ENCODE measurements at places on chromosomes 16 and 17. TPM values are rescaled to one million over a fixed set of nuclear protein-coding genes. Genes with fewer than 3 reads are reported as not detected.

GRCh38 chr17:82930043-82930923, 90.5 kb upstream of the ZNF750 start:
- DNase-seq: peak; percentile 23

DNA sequence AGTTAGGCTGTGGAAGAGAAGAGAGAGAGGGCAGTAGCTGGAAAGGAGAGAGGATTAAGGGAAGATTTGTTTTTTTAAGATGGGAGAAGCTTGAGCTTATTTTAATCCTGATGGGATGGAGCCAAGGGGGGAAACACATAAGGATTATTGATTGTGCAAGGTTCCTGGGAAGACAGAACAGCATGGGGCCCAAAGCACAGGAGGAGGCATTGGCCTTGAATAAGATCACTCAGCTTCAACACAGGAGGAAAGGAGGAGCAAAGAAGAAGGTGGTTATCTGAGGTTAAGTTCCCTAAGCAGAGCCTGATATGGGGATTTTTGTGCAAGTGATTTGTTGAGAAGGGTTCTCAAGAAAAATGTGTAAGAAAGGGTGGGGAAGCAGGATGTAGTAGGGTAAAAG, 169.8 kb downstream of the ABCC12 start:
- no peak for DNase-seq

GRCh38 chr16:75256696-75257343, 5.4 kb upstream of the BCAR1 start:
- no peak for DNase-seq

MYH8 gene
- not detected for polyA plus RNA-seq

GRCh38 chr17:79645022-79645776, 34.3 kb upstream of the RBFOX3 start:
- no peak for DNase-seq

GRCh38 chr17:51585514-51586104, 325.3 kb downstream of the UTP18 start:
- no peak for DNase-seq

DNA sequence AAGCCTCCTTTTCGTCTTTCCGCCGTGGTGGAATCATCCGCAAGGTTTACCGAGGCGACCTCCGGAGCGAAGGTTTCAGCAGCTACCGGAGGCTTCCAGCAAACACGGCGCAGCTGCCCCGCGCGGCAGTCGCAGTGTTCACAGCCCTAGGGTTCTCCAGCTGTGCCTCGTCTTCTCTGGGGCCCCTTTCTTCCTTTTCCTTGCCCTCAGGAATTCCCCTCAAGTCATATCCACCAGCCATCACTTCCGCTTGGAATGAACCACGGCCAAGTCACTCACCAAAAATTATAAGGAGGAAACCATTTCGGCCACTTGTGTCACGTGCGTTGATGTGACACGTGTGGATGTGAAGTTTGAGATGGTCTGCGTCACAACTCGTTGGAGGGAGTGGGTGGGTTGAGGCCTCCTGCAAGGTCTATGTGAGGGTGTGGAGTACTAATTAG, 636 bp upstream of the ERN1 start:
- peak; percentile 71 for DNase-seq

DNA sequence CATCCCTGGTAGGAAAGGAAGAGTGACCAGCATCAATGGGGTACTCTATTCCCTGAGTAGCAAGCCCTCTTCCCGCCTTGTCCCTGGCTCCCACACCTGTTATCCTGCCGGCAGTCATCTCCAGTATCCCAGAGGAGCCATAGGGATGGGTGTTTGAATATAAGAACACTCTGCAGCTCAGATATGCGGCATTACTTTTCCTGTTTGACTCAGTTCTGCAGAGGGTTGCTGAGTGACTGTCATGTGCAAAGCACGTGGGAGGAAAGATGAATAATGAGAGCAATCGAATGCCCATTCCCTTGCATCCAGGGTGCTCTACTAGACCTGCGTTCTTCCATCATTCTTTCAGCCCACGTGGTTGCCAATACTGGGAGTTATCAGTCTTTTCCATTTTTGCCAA, 115.1 kb downstream of the PRKCB start:
- no peak for DNase-seq

C17orf113 gene
- polyA plus RNA-seq: 0.91 TPM

DNA sequence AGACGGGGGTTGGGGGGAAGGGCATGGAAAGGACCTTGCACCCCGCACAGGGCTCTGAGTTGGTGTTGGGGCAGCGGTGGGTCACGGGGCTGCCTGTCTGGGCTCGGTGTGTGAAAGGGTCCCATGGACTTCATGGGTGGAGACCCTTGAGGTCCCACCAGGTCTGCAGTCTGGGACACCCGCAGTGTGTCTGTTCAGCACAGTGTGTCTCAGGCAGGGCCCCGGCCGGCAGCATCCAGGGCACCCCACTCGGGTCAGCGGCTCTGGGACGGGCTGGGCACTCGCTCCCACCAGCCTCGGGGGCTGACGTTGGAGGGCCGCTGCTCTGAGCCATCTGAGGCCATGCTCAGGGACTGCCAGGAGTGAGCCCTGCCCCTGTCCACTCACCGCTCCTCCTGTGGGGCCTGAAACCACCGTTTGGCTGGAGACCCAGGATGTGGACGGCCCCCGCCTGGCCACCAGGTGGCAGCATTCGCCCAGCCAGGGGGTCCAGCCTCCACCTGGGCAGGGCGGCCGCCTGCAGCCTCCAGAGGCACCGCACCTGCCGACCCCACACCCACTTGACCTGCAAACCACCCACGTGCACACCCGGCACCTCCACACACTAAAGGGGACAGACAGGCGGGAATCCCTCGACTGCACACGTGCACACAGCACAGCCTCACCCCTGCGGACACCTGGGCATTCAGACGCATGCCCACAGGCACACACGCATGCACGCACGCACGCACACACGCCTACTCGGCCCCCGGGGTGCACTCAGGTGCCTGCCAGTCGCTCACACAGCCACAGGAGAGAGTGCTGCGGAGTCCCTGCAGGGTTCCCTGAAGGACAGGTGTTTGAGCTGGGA, 10.1 kb upstream of the ZFPM1 start:
- DNase-seq: peak; percentile 90

DNA sequence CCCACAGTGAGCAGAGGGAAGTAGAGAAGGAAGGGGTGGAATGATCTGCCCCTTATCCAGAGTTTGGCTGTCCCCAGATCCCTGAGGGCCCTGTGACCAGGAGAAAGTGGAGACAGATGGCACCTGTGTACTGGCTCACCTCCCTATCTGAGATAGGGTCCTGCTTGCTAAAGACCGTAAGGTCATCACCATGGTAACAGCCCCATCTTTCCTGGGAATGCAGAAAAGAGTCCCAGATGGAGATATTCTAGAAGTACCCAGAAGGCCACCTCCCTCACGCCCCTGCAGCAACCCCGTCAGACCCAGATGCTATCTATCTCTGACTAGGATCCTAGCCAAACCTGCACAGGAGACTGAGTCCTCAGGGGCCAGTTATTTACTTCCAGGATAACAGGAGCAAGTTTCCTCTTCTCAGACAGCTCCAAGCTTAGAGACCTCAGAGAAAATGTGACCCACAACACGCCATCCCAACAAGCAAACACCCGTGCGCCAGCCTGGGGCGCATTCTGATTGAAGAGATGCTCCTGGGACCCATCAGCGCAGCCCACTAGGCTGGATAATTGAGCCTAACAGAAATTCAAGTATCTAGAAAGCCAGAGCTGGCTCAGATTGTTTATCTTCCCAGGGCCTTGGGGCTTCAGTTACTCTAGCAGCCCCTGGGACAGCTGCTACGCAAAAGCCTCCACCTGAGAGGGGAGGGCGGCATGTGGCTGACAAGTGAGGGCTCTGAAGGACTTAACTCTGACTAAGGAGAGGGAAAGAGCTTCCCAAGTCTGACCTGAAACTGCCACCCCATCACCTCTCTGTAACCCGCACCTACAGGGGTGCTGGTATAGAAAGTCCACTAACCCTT, 1.9 kb downstream of the ORMDL3 start:
- no peak for DNase-seq

- DNase-seq: no peak
Observed at GRCh38 chr17:61309362-61310256, 90.0 kb upstream of the TBX2 start.

DNA sequence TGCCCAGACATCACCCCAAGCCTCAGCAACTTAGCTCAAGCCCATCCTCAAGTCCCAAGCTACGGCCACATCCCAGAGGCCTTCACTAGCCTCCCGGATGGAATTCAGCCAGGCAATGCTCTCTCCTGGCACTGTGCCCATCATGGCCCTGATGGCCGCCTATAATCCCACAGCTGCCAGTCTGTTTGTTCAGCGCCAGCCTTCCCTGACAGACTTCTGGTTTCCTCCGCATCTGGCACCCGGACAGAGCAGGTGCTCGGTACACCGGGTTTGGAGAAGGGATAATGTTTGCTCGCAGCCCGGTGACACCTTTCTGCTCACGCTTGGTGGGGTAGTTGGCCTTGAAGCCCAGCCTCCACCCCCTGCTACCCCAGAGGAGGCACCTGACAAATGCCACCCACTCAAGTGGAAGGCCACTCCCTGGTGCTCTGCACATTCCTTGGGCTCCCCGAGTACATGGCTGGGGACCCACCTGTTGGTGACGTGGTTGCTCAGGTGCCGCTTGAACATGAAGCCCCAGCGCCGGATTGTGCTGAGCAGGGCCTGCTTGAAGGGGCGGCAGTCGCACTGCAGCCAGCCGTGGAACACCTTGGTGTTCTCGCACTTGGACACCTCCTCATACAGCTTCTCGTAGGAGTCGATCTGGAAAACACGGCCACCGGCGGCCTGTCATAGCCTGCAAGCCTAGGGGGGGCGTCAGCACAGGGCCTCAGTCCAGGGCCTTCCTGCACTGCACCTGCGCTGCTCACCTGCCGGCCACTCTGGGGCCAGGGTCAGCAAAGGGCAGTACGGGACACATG, 47.1 kb downstream of the DNAH17 start:
- DNase-seq: no peak

- no peak for DNase-seq
Observed at GRCh38 chr16:14438256-14438655, 191.8 kb downstream of the PARN start.

DNA sequence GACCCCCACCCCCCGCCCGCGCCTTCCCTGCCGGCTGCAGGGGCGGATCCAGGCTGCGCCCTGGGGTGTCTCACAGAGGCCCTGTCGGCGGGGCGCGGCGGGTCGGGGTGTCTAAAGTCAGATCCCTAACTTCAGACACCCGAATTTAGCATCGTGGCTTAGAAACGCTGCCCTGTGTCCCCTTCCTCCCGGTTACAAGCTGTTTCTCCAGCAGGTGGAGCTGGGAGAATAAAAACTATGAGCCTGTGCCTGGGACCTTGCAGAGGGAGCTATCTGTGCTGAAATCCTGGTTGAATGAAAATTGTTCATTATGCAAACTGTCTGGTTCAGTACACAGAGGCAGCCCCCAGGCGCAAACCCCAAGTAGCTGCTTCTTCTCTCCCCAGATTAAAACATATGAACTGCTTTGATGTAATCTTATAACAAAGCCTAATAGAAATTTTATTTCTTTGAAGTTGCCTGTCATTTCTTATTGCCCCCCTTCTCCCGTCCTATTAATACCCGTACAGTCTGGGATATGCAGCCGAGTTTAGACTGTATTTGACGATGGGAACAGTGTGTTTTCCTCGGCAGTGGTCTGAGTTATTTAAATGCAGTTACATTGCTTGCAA, 79.0 kb downstream of the RPA1 start:
- peak; percentile 52 for DNase-seq

Data from right cardiac atrium (tissue), 5 donors.